Activated CD8-positive, alpha-beta memory T cell treated with anti-CD3 and anti-CD28 coated beads, Interleukin-2, amount 10 ng/mL, durations not matched to agents 7 days and 5 days (primary cell): ENCODE measurements at places on chromosomes 7 and 10.
A peak's percentile ranks its signal among the peaks of the same experiment; 100 is the strongest.

- no peak for DNase-seq
These were observed 577.8 kb downstream of the ETV1 start for GRCh38 chr7:13411636-13412035.

GRCh38 chr7:3336042-3336665 is 35.1 kb downstream of the SDK1 start:
- no peak for DNase-seq

DNA sequence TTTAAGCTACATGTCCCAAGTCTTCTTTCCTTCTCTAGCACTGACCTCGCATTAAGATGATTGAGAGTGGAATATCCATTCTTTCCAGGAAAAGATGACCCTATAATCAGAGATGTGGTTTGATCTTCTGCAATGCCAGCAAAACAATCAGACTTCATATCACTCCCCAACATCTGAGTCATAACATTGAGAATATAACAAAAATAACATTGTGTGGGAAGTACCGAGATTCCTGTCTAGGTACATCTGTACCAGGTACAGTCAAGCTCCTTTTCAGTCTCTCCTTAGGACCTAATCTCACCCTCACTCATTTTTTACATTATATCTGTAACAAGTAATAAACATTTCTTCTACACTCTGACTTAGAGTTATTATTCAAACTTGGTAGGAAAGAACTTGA is 201.6 kb downstream of the LRRTM3 start:
- no peak for DNase-seq

DNA sequence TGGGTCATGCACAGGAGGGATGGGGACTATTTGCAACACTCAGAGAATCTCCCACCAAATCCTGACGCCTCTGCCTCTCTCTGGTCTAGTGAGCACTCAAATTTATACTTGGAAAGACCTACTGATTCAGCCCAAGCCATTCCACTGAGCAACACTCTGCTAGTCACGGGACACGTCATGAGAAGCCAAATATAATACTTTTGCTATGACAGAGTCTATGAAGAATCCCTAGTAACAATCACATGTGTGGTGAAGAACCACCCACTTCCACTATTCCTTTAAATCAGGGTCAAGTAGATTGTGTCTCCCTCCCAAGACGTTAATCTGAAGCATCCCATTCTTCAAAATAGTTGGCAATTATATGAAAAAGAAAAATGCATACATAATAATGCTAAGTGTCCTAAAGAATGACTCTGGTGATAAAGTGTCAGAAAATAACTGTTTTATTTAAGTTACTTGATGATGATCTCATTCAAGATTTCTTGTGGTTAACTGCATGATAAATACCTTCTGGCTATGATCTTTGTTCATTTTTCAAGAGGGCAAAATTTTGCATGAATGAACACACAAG is 28.5 kb downstream of the CHCHD3 start:
- no peak for DNase-seq

- no peak for DNase-seq
These were observed 102.5 kb downstream of the IMMP2L start for GRCh38 chr7:111459757-111460280.

- peak; percentile 72 for DNase-seq
These were observed 25.4 kb upstream of the PRXL2A start for GRCh38 chr10:80382989-80383388.

DNA sequence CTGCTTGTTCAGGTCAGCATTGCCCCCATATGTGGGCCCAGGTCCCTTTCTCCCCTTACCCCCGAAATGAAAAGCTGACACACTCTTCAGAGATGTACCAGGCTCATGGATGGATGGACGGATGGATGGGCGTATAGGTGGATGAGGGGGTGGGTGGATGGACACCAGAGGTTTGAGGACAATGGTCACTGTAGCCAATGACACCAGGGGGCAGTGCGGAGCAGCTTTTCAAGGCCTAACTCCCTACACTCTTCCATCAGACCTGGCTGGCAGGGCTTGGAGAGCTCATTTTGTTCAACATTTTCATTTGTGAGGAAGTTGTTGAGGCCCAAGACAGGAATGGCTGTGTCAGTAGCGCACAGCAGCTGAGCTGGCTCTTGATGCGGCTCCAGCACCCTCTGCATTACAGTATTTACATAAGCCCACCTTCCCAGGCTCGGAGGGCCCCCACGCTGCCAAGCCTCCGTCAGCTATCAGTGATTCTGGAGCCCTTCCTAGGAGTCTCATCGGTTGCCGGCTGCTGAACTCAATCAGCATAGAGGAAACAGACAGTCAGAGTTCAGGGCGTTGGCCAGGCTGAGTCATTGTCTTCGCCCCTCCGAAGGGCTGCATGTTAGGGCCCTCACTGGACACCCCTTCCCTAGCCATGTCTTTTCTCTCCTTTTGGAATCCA is 11.6 kb upstream of the FFAR4 start:
- DNase-seq: peak; percentile 55

GRCh38 chr7:149456506-149457421 is 4.1 kb downstream of the ZNF777 start:
- no peak for DNase-seq

DNA sequence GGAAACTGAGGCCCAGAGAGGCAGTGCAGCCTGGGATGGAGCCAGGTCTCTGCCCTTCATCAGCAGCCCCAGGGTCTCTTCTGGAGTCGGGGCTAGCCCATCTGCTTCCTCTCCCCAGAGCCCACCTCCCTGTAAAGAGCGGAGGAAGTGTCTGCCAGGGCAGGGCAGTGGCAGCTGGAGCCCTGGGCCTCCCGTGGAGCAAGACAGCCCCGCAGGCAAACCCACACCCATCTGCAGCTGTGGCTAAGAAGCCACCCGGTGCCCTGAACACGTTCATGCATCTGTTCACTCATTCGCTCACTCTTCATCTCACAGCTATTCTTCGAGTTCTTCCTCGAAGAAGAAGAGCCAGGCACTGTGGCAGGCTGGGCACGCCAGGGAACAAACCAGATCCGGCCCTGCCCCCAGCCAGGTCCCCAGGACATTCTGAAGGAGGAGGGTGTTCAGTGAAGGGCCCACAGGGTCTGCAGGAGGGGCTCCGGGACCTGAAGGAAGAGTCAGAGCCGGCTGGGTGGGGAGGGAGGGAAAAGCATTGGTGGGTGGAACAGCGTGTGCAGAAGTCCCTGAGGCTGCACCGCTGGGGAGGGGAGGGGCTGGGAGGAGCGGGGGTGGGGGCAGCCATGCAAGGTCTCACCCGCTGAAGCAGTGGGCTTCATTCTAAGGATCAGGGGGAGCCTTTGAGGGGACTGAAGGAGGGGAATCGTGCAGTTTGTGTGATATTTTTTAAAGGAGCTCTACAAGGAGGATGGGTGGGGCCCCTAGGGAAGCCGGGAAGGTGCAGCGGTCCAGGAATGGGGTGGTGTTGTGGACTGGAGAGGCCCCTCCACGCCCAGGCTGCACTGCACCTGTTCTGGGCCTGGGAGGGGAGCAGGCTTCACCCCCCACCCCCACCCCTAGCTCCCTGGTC is 99.1 kb downstream of the UNCX start:
- DNase-seq: no peak

DNA sequence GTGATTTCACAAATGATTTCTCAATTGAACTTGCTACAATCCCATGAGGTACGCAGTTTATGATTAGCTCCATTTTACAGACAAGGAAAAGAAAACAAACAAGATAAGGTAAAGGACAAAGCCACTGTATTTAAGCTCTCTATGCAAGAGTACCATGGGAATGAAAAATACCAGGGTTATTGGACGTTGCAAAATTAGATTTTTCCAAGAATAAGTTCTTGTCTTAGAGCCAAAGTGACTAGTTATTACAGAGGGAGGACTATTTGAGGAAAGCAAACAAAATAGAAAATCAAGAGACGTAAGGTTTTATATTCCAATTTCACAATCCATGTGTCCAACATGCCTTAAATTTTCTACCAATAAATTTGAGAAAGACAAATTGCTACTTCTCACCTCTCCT is 97.9 kb upstream of the PTN start:
- DNase-seq: no peak

DNA sequence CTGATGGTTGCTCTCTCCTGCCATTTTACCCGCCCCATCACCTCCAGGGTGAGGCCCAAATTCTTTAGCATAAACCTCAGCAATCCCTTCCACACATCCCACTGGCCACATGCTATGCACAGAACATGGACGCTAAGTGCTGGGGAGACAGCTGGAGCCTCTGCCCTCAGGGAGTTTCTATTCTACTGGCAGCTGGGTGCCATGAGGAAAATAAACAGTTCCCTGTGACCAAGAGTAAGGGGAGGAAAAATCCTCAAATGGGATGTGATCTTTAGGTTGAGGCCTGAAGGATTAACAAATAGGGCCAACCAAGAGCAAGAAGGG is 1.2 kb downstream of the PARP12 start:
- DNase-seq: no peak

- DNase-seq: no peak
These were observed 31.9 kb downstream of the ANXA11 start for GRCh38 chr10:80173466-80173865.

DNA sequence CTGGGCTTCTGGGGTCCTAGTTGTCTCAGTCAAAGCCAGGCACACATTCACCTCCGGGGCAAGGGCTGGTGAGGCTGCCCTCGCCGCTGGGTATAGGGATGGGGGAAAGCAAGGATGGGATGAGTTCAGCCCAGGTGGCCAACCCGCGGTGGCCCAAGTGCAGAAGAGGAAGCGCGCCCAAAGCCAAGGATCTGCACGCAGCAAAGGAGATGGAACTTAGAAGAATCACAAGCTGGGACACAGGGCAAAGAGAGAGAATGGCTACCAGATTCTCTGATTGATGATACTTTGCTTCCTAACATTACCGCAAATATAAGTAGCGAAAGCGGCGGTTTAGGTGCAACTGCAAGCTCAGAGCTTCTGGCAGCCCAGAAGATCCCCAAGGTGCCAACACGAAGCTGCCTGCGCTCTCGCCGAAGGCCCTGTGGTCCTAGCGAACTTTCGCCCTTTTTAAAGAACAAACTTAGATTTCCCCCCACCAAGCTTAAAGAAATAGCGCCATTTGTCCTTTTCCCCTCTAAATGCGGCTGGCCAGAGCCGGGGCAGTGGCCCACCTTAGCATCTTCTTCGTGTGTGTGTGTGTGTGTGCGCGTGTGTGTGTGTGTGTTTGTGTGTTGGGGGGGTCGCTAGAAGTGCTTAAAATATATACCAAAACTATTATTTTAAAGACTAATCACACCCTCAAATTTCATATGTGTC is 927 bp upstream of the MKX start:
- DNase-seq: no peak

DNA sequence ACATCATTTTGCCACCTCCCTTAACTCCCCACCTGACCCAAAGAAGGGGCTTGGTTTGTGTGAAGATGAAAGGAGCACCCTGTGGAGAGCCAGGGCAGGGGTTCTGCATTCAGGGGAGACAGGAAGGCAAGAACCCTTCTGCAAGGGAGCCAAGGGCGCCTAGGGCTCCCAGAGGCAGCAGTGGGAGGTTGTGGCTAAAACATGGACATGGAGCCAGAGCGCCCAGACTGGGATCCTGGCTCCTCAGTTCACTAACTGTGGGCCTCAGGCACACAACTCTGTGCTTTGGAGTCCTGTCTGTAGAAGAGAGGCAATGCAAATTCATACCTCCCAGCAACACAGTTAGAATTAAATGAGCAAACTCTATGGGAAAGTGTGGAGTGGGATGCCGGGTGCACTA is 123.1 kb upstream of the MACROH2A2 start:
- no peak for DNase-seq

DNA sequence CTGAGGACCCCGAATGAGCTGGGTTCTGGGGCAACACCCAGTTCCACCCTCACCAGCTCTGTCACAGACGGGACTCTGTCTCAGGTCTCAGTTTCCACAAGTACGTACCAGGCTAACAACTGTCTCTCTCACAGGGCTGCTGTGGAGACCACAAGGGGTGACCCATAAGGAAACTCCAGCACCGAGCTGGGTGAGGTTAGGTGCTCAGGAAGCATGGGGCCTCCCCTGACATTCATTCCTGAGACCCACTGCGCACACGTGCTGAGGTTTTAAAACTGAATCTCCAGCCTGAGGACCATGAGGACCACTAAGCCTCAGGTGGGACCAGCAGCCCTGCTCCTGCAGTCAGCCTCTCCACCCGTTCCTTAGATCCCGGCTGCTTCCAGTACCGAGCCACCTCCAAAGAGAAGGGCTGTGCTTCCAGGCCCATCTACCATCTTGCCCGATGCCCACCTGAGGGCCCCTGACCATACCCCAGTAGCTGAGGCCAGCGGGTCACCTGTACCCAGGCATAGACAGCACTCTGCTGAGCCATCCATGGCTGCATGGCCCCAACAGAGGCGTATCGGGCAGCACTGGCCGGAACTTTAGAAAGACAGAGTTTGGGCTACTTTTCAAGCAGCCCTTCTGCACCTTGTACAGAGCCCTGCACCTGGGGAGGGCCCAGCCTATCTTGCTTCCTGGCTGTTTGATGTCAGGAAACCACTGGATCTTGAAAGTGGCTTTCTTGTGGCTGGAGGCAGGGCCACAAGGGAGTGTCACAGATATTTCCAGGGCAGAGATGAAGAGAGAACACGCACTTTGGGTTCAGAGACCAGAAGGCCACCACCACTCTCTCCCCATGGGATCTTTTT is 18.7 kb downstream of the HSPA12A start:
- peak; percentile 55 for DNase-seq

GRCh38 chr7:32660936-32661335 is 165.6 kb downstream of the AVL9 start:
- DNase-seq: no peak

- DNase-seq: no peak
These were observed 23.0 kb upstream of the CCDC71L start for GRCh38 chr7:106683941-106684340.

DNA sequence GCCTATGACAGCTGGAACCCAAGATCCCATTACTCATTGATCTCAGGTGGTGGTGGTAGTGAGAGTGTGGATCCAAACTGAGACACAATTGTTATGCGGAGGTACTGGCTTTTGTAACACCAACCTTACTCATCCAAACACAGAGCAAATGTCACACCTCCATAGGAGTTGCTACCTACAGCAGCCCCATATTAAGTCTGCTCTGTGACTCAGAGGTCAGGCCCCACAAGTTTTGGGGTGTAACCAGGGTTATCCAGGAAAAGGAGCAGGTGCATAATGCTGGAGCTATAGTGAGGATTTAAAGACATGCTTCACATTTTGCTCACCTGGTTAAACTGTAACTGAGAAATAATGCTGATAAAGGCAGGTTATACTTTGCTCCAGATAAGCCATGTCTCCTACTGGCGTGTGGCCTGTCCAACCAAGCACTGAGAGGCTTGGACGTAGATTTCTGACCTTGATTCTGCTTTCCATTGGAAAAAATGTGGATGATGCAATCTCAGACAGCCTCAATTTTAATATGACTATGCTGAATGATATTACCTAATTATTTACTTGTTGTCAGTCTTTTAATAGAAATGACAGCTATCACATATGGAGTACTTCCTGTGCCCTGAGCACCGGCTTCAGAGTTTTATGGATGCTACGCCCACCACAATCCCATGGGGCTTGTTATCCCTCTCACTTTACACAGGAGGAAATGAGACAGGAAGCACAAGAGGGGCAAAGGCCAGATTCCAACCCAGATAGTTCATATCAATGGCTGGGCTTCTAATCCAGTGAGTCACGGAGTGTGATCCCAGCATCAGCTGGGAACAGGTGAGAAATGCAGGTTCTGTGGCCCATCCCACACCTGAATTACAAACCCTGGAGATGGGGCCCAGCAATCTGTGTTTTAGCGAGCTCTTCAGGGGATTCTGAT is 181.3 kb downstream of the CHN2 start:
- DNase-seq: no peak
